ENCODE measurements at places on chromosomes 16 and 17. TPM values are rescaled to one million over a fixed set of nuclear protein-coding genes. Genes with fewer than 3 reads are reported as not detected.

TNK1 gene
- 5.8 TPM for total RNA-seq

DNA sequence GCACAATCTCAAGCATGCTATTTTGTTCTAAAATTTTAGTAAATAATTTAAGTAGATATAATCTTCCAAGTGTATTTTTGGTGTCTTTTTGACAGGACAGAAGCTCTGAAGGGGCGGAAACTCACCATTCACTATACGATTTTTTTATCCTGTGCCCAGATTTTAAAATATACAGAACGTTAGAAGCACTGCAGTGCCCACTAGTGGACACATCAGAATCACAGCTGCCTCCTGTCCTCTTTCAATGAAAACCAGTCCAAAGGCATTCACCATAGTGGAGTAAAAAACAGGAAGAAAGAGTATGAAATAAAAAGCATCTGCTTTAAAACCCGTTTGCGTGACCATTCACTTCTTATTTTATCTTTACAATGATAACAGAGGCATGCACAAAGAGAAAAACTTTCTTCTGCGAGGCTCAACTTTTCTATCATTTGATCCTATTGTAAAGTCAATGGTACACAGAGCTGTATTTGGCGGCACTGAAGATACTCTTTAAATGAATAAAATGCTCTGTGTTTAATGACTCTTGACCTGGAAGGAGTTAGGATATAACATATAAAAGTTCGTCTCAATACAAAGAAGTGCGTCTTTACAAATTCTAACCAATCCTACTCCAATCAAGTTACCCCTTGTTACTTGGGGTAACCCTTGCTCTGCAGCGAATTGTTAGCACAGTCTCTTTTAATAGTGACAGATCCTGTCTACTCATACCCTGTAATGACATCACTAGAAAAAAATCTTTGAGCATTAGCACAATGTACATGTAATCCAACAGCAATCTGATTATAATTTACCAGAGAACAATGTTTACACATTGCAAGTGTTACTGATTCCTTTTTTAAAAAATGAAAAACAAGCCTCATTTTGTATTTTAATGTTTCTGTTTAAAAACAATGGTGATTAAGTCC lies 339.8 kb upstream of the PSMD7 start:
- DNase-seq, result no peak

- DNase-seq, result no peak
These were observed 58.2 kb upstream of the HAPSTR1 start for GRCh38 chr16:9033125-9033830.

GRCh38 chr16:15653227-15653626 lies 3.2 kb downstream of the NDE1 start:
- no peak for DNase-seq

DNA sequence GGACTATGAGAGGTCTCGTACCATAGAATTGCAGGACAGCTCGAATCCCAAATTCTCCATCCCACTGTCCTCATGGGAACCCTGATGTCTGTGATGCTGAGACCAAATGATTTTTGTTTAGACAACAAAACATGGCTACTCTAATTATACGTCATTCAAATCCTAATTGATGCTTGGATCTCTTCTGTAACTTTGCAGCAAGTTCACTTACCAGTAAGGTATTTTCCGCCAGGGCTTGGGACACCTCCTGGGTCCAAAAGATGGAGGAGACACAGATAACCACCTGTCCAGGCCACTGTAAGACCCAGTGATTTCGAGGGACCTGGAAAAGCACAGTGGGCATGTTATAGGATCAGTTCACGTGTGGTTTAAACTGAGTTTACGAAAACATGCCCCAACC lies 92.8 kb downstream of the DNAH3 start:
- DNase-seq, result no peak

- DNase-seq, result no peak
These were observed 368.6 kb downstream of the CDH13 start for GRCh38 chr16:82995286-82995923.
